Effector memory CD8-positive, alpha-beta T cell (primary cell): ENCODE measurements at places on chromosomes 13 and 19.

- DNase-seq, result no peak
These were observed 471.1 kb upstream of the ZNF507 start for GRCh38 chr19:31874313-31874712.

DNA sequence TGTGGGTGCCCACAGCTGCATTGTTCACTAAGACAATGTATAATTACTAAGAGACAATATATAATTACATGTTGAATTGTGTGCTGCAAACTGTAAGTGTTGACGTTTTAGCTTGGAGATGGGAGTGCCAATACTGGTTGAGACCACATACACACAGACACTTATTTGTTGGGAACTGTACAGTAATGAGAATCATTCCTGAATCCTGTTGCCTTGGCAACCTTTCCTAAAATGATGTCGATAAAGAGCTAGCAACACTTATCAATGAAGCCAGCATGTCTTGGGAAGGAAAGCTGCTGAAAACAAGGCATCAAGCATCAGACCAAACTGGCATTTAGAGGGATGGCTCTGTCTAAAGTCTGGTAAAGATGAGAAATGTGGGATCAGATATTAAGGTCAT lies 51.3 kb downstream of the PCDH8 start:
- DNase-seq, result no peak

DNA sequence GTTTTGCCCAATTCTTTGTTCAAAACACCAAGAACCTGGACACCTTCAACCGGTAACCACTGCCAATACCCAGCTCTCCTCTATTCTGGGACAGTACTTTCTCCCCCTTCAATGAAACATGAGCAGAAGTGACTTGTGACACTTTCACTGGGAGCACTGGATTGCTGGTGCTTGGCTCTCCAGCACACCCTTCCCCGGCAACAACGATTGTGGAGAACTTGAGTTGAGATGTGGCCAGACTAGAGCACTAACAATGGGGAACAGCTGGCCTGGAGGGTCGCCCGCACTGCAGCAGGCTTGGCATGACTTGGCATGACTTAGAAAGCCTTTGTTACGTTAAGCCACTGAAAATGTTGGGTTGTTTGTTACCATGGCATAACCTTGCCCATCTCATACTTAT lies 7.5 kb upstream of the B3GLCT start:
- no peak for DNase-seq

DNA sequence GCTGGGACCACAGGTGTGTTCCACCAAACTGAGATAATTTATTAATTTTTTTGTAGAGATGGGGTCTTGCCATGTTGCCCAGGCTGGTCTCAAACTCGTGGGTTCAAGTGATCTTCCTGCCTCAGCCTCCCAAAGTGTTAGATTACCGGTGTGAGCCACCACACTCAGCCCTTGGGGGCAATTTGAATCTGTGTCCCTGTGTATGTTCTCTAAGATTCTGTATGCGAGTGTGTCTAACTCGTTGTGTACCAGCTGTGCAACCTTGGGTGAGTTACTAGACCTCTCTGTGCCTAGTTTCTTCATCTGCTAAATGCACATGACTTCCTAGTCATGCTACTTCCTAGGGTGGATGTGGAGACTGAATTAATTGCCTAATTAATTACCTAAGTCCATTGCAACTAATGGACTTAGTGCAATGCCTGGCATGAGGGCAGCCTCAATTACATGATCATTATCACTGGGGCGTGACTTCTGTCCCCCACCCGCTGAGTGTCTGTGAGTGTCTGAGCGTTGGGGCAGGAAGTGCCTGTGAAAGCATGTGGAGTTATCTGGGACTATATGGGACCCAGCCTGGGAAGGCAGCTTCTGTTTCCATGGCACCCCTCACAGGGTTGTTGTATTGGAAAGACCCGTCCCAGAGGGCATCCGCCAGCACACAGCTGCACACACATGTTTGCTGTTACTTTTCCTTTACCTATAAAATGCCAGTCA lies 1.8 kb upstream of the NCCRP1 start:
- no peak for DNase-seq

DNA sequence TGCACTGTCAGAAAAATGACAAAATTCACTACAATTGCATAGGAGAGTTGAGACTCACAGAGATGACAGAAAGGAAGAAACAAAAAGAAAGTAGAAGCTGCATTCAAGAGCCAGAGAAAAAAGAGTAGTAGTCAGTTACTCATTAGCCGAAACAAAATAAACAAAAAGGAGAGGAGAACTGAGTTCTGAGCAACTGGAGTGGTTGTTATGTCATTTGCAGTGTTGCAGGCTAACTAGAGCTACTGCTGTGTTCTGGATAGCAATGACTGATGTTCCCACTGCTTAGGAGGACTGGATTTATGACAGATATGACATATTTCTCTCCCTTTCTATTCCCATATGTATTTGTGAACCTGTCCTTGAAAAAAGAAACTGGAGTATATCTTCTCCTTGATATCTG lies 482.6 kb downstream of the RFC3 start:
- DNase-seq, result no peak

DNA sequence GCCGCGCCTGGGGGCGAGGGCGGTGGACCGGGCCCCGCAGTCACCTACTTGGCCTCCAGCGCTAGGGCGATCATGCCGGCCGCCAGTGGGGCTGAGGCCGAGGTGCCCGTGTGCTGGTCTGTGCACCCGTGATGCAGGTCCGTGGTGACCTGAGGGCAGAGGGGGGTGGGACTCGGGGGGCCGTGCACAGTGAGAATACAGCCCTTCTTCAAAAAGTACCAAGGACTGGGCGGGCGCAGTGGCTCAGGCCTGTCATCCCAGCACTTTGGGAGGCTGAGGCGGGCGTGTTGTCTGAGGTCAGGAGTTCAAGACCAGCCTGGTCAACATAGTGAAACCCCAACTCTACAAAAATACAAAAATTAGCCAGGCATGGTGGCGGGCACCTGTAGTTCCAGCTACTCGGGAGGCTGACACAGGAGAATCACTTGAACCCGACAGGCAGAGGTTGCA lies 5.0 kb upstream of the C19orf25 start:
- no peak for DNase-seq

GRCh38 chr19:39525205-39525604 lies 7.4 kb downstream of the EID2B start:
- no peak for DNase-seq

GRCh38 chr13:48411841-48412531 lies 927 bp downstream of the LPAR6 start:
- DNase-seq, result no peak

DNA sequence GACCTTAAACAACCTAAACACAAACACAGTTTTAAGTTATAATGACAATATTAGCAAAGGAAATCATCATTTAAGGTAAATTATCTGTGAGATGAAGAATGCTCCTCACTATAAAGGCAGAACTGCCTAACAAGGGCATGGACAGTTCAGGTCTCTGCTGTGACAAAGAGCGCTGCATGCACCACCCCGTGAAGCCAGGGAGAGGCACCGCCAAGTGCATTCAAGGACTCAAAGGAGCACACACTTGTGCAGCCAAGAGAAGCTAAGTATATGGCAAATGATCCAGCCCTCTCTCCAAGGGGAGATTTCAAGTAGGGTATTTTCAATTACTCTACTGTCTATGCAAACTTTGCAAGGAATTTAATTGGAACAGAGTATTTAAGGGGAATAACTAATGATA lies 126.0 kb downstream of the RAP2A start:
- DNase-seq, result no peak

- DNase-seq, result no peak
These were observed 247.0 kb downstream of the GPC6 start for GRCh38 chr13:93473441-93474270.

DNA sequence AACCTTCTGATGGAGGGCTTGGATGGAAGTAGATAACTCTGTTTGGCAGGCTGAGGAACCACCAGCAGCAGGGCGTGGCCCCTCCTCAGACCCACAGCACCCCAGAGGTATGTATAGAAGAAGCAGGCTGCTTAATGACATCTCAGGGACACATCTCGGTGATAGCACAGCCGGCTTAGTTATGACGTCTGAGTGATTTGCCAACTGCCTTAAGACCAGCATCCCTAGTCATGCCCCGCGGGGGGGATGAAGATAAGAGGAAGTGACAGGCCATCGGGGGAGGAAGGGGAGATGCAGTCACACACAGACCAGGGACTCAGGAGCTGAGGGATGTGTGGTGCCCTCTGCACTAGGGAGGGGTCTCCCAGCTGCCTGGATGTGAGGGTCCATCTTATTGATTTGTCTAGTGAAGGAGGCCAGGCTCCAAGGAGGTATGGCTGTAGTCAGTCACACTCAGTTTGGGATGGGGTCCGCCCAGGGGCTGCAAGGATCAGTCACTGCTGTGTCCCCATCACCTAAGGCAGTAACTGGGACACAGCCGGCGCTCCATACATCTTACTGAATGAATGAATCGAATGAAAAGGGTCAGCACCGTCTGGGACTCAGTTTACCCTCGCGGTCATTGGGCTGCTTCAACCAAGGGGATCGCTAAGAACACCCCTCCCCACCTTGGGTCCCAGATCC lies 19.2 kb upstream of the ERCC1 start:
- peak; percentile 21 for DNase-seq

DNA sequence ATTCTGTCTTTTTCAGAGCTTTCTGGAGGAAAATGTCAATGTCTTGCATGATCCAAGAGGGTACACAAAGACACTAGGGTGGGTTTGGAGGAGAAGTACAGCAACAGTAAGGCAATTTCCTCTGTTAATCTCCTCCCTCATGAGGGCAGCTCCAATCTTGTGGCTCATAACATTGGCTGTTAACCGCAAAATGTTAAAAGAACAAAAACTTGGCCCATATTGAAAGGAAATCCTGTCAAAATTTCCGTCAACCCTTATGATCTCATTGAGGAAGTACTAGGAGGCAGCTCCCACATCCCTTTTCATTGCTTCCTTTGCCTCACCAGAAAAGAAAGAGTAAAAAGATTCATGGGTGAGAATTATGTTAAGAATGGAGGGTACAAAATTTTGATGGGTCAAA lies 11.6 kb downstream of the OXGR1 start:
- DNase-seq, result no peak

DNA sequence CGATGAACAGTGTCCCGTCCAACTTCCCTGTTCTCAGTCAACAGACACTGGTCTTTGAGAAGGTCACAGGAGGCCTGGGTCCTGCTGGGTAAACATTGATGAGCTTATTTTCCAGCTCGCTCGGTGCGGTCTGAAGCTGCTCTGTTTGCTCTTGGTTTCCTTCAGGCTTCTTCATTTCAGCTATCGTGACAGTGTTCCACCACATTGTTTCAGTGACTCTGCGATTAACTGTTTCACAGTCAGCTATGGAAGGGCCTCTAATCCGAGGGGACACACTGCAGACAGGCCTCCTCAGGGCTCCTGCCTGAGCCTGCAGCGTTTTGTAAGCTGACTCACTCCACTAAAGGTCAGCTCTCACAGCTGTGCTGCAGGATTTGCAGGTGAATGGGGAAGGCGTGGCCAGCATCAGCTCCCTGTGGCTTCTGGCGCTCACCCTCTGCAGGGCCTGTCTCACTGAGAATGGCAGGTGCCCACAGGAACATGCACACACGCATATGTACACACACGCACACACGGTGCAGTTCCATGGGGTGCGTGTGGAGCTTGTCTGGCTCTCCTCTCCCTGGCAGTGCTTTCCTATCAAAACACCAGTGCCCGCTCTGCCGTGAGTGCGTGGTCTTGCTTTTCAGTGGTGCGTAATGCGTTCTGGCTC lies 62.9 kb upstream of the MCF2L start:
- DNase-seq, result no peak

DNA sequence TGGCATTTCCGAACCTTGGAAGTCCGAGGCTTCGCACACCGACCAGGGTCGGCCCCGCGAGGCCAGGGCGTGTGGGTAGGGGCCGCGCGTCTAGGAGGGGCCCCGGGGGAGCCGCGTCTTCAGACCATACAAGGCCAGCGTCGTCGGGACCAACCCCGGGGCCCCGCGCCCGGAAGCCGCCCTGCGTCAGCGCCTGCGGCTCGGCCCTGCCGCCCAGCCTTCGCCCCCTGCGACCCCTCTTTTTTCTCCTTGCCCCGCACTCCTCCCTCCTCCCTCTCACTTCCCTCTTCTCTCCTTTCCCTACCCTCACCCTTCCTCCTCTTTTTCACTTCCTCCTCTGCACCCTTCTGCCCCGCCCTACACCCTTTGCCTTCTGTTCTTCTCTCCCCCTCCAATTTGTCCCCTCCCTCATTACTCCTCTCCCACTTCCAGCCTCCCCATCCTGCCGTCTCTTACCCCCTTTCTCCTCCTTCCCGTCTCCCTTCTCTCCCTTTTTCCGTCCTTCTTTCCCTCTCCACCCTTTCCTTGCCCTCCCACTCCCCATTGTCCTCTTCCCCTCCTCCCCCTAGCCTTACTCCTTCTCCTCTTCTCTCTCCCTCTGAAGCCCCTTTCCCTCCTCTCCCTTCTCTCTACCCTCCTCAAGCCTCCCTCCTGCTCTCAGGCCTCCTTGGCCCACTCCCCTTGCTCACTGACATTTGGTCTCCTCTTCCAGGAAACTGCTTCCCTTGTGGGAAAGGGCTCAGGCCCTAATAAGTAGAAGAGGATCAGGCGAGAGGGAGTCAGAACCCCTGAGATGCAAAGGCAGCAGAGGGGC lies 2.2 kb upstream of the PLEKHG2 start:
- peak; percentile 71 for DNase-seq

DNA sequence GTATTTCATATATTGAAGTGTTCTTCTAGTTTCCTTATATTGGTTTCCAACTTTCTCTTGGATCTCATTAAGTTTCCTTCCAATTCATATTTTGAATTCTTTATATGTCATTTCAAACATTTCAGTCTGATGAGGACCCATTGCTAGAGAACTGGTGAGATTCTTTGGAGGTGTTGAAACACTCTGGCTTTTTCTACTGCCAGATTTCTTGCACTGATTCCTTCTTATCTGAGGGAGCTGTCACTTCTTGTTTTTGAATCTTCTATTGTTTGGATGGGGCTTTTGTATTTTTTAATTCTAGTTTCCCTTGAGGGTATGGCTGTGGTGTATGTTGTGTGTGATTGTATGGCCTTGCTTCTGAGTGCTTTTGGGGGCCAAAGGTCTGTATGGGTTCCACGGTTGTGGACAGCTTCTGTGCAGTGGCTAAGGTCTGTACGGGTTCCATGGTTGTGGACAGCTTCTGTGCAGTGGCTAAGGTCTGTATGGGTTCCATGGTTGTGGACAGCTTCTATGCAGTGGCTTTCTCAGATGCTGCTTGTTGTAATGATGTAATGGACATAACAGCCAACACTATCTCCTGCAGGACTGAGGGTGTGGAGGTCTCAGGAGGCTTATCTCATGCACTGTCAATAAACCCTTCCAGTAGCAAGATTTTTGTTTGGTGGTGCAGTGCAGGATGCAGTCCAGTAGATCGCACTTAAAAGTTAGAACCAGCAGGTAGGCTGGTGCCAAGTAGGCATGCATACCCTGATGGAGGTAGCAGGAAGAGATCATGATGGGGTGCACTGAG lies 36.8 kb downstream of the ACSBG2 start:
- no peak for DNase-seq
